Activated naive CD8-positive, alpha-beta T cell treated with anti-CD3 and anti-CD28 coated beads for 36 hours (primary cell): ENCODE measurements at places on chromosomes 5 and 9.

DNA sequence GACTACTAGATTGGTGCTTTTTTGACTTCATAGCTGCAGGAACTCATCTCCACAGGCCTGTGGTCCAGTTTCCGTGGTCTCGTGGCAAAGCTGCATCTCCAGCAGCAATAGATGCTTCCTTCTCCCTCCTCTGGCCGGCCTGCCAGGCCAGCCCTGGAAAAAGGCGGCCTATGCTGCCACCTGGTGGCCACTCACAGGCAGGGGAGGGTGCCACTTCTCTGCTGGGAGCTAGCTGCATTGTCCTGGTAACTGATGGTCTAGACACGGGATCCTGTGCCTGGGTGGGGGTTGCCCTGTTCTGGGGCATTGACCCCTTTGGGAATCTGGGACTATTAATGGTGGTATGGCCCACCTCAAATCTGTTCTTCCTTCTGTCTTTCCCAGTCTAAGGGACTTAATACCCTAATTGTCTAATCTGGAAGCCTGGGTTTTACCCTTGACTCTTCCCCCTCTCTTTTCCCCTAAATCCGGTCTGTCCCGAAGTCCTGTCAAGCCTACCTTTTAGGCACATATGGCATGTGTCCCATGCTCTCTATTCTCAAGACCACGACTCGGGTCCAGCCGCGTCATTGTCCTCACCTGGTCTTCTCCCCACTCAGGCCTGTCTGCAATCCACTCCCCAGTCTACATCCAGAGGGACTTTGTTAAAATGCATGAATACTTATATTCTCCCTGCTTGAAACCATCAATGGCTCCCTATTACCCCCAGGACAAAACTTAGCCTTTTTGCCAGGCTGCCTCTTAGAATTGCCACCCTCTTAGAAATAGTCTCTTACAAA is 20.1 kb upstream of the PTGS1 start:
- DNase-seq: peak; percentile 79

- no peak for DNase-seq
These were observed 1728.3 kb upstream of the CDH9 start for GRCh38 chr5:28766565-28767158.

GRCh38 chr9:71966601-71967000 is 55.2 kb downstream of the C9orf85 start:
- no peak for DNase-seq

DNA sequence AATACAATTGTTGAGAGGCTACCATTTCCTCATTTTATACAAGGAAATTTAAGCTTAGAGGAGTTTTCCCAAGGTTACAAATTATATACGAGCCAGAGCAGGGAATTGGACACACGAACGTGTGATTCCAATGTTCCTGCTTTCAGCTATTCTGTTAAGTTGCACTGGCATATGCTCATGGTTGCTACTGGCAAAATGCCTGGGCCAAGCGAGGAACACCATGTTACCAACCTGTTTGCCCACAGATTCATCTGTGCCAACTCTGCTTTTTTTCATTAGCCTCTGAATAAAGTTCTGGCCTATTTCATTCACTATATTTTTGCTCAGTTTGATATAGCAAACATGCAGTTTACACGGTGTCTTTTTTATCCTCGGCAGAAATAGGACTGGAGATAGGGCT is 5.1 kb upstream of the C5orf46 start:
- no peak for DNase-seq

GRCh38 chr9:29965834-29966233 is 2392.6 kb upstream of the C9orf72 start:
- no peak for DNase-seq

GRCh38 chr9:132732326-132733259 is 62.3 kb downstream of the GTF3C4 start:
- DNase-seq: no peak

GRCh38 chr5:171336521-171337209 is 27.6 kb downstream of the TLX3 start:
- DNase-seq: peak; percentile 37

DNA sequence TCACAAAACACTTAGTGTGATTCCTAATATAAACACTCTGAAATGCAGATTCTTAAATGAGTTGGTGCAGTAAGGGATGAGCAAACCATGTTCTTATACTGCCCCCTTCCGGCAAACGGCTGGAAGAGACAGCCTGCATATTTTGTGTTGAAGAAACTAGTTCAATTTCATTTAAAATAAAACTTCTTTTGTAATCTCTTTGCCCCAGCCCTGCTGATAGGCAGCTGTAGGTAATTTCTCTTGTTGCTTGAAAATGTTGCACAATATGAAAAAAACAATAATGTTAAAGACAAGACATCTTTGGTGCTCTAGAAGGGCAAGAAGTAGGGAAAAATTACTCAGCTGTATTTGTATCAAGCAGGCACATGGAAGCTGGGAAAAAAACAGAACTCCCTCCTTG is 89.7 kb upstream of the CCNG1 start:
- peak; percentile 39 for DNase-seq

DNA sequence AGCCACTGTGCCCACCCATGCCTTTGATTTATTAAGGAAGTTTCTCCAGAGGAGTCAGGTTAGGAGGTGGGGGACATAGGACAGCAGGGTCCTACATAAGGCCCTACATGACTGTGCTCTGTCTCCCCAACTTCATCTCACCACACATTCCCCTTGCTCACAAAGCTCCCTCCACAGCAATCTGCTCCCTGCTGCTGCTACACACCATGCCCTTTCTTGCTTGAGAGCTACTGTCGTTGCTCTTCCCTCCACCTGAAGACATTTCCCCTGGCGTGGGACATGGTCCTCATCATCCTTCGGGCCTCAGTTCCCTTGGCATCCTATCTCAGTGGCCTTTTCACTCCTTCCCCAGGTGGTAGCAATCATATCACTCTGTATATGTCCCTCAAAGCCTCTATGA is 75.9 kb upstream of the DAPK1 start:
- no peak for DNase-seq

DNA sequence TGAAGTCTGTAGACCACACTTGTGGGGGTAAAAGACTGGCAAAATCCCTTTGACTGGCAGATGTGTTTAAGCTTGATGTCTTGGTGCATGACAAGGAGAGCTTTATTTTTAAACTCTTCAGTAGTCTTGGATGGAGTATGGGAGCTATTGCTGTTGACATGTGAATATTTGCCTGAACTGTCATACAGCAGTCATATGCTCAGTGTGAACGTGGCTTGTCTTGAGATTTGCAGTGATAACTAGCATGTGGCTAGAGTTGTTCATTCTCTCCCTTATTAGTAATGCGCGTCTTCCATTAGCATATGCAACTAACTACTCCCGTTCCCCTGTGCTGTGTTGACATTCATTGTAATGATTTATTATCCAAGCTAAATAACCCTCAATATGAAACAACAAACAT is 523.6 kb upstream of the WWC1 start:
- DNase-seq: no peak

- no peak for DNase-seq
These were observed 3.0 kb downstream of the ARSI start for GRCh38 chr5:150299571-150300327.

DNA sequence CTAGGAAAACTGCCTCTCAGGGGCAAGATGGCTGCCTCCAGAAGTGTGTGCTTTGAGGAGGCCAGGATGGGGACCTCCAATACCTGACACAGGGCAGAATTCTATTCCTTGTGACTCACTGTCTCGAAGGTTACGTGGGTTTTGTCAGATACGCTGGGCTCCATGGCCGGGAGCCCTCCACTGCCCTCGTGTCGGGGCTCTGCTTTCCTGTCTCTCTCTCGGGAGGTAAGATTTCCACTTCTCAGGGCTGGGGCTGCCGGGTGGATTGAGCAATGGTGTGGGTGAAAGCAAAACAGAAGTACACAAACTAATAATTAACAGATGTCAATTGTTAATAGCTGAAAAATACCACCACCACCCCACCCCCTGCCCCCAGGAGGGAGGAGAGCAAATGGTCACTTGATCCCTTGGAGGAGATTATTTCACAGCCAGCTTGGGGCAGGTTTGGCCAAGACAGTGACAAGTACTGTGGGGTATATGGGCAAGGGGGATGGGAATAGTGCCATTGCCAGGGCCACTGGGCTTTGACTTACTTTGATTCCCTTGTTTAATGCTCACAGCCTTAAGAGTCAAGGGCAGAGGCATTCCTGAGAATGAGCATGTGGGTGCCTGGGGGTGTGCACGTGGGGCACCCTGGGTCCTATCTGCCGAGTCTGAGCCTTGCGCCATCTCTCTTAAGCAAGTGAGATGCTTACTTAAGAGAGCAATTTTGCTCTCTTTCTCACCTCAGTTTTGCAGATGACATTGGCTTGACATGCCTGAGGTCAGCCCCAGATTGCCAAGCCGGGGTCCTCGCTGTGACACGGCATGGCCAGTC is 28.8 kb upstream of the DAB2IP start:
- no peak for DNase-seq

GRCh38 chr9:97518166-97518908 is 16.9 kb downstream of the TMOD1 start:
- no peak for DNase-seq

DNA sequence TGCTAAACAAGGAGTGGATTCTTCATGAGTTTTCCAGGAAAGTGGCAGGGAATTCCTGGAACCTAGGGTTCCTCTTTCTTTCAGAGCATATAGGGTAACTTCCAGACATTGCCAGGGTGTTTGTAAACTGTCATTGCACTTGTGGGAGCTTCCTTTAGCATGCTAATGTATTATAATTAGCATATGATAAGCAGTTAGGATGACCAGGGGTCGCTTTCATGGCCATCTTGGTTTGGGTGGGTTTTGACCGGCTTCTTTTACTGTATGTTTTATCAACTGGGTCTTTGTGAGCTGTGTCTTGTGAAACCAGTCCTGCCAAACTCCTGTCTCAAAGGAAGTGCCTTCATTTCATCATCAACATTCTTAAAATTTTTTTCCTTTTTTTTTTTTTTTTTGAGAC is 11.9 kb upstream of the MELK start:
- DNase-seq: no peak

DNA sequence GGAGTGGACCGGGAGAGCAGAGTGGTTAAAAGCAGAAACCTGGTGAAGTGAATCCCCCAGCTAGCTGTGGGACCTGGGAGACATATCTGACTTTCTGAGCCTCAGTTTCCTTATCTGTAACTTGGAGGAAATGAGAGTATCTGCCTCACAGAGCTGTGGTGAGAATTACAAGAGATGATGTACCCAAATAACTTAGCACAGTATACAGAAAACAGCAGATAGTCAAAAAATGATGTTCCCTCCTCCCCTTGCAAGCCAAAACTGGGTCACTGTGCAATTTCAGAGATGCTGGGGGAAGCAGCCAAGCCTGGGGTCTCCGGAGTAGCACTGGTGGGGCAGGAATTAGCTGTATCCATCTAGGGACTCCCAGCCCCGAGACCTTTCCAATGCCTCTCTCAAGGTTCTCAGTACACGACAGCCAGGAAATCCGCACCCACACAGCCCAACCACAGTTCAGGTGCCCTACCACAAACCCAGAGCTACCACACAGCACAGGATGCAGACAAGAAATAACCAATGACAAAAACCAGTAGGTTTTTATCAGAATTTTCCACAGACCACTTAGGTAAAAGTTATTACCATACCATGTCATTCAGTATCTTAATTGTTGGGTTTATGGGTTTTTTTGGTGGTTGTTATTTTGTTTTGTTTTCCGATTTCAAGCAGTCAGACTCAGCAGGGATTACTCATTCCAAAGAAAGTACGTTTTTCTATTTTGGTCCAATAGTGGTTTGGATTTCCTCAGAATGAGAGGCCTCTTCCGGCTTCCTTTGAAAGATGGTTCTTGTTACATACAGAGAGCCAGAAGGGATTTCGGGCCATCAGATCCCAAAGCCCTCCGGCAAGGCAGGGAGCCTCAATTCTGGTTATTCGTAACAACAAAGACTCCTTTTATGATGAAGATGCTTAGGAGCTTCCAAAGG is 4.9 kb upstream of the HRH2 start:
- DNase-seq: peak; percentile 85

- DNase-seq: no peak
These were observed 189.1 kb downstream of the ADGRV1 start for GRCh38 chr5:90747693-90748092.

- DNase-seq: peak; percentile 67
These were observed 3.1 kb upstream of the IL7R start for GRCh38 chr5:35853631-35854030.

DNA sequence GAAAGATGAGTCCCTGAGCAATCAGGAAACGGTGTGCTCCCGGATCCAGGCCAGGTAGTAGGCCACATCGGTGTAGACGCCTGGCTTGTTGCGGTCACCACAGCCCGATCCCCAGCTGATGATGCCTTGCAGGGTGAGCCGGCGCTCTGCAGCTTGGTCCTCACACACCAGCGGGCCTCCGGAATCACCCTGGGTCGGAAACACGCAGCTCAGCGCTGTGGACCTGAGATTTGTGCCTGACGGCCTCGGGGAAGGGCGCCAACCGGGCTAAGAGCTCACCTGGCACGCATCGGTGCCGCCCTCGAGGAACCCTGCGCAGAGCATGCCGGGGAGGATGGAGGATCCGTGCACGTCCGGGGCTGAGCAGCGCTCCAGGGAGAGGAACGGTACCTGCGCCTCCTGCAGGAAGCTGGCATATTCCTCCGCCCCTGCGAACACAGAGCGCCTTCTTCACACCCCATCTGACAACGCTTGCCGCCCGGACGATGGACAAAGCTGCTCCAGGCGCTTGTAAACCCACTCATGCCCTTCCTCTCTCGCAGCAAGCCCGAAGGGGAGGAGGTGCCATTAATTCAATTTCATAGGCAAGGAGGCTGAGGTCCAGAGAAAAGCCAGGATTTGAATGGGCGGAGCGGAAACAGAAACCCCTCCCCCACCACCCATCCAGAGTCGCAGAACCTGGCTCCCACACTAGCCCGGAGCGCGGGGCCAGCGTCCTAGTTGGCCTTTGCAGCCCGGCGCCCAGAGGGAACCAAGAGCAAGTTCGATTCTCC is 2.0 kb upstream of the PFN3 start:
- peak; percentile 73 for DNase-seq

GRCh38 chr9:138023394-138024124 is 146.0 kb downstream of the CACNA1B start:
- peak; percentile 10 for DNase-seq

DNA sequence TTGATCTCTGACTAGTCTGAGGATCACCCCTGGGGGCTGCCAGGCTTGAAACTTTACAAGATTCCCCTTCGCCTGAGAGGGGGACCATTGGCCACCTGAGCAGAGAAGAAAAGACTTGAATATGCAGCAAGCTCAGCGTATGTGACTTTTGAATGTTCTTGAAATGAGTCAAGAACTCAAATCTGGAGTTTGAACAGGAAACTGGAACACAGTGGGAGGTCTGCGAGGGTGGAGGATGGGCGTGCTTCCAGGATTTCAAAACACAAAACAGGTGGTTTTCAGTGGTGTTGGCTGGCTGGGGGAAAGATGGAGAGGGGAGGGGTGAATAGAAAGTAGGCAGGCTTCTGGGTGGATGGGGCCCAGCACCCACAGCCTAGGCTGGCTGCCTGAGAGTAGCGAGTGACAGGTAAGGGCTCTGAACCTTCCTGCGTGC is 40.6 kb downstream of the TMEM174 start:
- DNase-seq: peak; percentile 14

DNA sequence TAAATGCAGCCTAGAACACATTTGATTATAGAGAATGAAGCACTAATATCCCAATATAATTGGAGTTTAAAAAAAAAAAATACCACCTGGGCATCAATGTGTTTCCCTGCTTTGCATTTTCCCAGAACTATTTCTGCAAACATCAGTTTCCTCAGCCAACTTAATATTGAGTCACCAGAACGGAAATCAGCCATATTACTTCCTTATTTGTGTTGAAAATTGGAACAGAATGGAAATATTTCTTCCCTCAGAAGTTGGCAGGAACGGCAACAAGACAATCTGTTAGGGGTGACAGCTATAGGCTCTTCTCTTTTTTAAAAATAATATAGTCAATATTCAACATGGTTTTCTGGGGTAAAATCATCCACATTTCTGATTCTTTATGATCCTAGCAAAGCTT is 4.0 kb downstream of the MFAP3 start:
- no peak for DNase-seq
